ENCODE measurements at places on chromosomes 2 and 18.

DNA sequence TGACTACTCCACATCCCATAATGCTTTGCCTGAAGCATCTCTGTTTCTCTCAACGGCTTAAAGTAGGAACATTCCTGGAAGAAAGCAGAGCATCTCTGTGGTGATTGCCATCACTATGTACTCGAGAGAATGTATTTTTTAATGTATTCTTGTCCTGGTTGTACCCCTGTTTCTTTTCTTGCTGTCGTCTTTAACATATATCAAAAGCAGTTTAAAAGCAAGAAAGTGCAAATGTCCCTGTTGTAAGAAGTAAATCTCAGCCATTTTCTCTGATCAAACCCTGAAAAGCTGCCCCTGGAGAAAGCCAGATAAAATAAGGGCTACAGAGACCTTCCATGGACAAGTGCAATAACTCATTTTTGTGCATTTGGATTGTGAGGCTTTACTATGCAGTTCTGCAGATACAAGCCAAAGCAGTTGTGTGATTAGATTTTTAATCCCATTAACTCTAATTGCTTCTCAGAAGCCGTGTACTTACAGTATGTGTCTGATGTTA is 70.8 kb downstream of the XIRP2 start:
- peak; percentile 17 for DNase-seq

DNA sequence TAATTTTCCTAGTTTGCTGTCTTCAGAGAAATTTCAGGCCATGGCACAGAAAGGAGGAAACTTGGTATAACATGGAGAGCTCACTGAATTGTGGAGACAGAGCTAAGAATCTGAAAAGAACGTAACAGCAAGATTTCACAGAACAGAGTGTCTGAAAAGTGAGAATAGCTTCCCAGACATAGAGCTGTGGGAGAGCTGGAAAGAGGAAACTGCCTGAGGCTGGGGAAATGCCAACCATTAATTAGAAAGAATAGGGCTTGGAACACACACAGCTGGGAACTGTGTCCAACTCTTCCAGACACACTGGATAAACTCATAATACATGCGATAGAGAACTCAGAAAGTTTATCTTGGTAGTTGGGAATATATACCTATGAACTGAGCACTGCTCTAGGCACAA is 51.6 kb upstream of the KYNU start:
- no peak for DNase-seq

- no peak for DNase-seq
Observed at GRCh38 chr2:156541706-156542105, 105.5 kb downstream of the GPD2 start.

DNA sequence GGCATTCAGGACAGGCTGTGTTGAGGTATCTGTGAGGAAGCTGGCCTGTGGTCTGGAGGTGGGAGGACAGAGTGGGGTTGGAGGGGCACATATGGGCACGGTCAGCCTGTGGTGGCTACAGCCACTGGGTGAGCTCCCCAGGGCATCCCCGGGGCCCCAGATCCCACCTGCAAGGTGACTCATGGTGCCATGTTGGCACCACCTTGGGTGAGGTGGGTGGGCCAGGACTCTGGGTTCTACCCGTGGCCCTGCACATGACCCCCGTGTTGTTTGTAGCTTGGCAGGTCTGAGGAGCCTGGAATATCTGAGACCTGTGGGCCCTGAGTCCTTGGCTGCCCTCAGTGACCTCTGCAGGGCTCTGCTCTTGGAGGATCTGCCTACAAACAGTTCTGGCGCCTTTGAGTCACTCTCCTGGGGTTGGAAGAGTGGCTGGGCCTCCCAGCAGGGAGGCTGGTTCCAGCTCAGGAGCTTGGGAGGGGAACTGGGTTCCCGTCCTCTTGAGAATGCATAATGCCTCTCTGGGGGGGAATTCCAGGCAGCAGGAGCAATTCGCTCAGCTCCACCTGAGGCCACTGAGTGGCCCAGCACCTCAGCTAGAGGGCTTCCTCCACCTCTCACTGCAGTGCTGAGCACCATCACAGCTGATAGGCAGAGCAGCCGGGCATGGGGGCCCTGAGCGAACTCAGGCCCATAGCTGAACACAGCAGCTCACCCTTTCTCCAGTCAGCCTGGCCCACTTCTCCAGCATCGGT is 105.1 kb downstream of the DYSF start:
- DNase-seq, result no peak

DNA sequence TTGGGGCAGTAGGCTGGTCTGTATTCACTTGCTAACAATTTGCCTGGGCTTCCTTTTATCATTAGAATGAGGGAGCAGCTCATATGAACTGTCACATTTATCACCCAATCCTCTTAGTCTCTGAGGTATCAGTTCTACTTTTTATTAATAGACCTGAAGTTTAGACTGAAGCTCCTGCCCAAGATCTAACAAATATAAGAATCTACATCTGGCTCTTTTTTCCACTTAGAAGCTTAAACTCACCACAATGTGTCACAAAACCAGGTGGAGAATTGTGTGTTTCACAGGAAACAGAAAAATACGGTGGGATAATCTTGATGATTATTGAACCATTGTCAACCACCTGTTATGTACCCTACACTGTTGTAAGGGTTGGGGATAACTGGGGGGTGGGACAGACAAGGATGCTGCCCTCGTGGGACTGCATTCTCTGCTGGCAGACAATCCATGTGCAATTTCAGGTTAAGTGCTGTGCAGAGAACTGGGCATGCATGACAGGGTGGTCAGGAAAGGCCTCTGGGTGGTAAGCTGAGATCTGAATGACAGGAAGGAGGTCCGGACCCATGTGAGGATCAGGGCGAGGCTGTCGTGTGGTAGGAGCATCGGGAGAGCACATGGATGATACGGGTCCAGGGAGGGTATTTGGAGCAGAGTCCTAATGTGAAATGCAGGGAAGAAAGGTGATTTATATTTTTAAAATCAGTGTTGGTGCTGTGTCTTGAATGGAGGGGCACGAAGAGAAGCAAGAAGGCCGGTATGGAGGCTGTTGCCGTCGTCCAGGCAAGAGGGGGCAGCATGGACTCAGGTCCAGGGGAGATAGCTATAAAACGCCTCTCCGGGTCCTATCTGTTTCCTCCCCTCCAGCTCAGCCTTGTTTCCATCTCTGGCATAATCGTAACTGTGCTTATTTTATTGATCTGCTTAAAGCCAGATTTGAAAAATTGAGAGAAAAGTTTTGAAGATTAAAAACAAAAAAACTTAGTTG is 17.6 kb downstream of the MYL12B start:
- no peak for DNase-seq

- DNase-seq, result no peak
Observed at GRCh38 chr2:197200051-197200761, 110.4 kb downstream of the ANKRD44 start.

DNA sequence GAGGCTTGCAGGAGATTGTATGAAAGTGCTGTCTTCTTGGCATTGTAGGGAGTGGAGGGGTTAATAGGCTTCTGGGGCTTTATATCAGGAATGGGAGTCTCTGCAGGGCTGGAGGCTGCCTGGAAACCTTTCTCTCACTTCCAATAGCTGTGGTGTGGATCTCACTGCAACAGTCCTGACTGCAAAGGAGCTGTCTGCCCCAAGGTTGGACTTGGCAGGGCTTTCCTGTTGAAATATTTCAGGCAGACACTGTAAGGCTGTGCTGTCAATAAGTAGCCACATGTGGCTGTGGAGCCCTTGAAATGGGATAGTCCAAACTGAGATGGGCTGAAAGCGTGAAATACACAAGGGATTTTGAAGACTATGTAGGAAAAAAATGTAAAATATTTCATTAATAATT is 399.1 kb upstream of the SPRED2 start:
- no peak for DNase-seq

GRCh38 chr2:59866436-59866835 is 687.0 kb downstream of the BCL11A start:
- no peak for DNase-seq

DNA sequence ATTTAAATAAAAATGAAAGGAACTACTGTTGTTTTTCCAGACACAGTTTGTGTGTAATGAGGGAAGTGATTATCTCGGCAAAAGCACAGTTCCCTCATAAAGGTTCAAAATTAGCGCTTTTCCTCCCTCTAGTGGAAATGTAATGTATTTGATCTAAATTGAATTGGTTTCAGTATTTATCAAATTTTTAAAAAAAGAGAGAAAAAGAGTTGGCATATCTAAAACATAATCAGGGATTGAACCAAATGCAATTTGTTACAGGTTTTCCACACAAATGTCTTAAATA is 37.5 kb downstream of the CMPK2 start:
- DNase-seq, result peak; percentile 71

- no peak for DNase-seq
Observed at GRCh38 chr2:102081606-102082005, 60.9 kb upstream of the IL1R1 start.

GRCh38 chr2:67625178-67625577 is 228.0 kb downstream of the ETAA1 start:
- DNase-seq, result no peak

- DNase-seq, result peak; percentile 7
Observed at GRCh38 chr18:59232309-59233016, 12.5 kb downstream of the GRP start.

GRCh38 chr2:37774976-37775907 is 103.8 kb upstream of the CDC42EP3 start:
- no peak for DNase-seq
